Neuronal stem cell (in vitro differentiated cells): ENCODE measurements at places on chromosomes 4 and X.
A peak's percentile ranks its signal among the peaks of the same experiment; 100 is the strongest.

- no peaks in the 10 kb centered on the region for H3K27me3 ChIP-seq
- peaks cover 97% of the 10 kb centered on the region for H3K36me3 ChIP-seq
- peak; percentile 85 for DNase-seq
- H3K27ac ChIP-seq = peak overlapping the region; percentile 75
- no peaks in the 10 kb centered on the region for H3K4me1 ChIP-seq
- H3K4me3 ChIP-seq = no peak overlapping the region
Observed at GRCh38 chr4:128863312-128864075, 54.0 kb downstream of the JADE1 start.

DNA sequence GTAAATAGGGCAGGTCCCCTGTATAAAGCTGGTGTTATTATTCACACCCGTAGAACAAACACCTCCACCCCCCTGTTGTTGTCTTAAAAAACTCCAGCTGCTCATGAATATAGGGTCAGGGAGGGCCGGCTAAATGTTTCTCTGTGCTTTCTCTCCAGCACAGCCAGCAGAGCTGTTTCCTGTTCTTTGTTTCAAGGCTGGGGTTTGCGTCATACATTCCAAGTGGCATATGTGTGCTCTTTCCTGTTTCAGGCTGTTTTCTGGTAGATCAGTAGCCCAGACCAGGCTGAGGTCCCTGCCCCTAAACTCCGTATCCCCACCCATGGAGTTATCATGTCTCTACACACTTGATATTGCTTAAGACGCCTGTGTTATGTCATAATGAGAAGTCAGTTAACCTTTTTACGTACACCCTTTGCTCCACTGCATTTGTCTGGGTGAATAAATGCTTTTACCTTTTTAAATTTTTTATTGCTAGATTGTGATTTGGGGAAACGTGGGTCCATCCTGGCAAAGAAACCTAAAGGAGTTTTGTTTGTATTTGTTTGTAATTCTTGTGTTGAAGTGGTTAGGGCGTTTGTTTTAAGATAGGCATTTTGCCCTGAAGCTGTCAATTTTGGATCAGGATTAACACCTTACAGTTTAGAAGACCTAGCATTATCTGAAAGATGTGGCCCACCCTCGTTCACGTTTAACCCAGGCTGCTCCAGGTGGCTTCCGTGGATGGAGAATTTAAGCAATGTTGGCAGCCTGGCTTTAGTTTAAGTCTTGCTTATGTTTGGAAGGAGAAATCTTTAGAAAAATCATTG, 3.3 kb downstream of the KLF3 start:
- H3K27me3 ChIP-seq = no peaks in the 10 kb centered on the region
- peaks cover 22% of the 10 kb centered on the region for H3K4me1 ChIP-seq
- H3K36me3 ChIP-seq = peaks cover 15% of the 10 kb centered on the region
- peak overlapping the region; percentile 73 for H3K27ac ChIP-seq

GRCh38 chr4:78829296-78829695, 53.1 kb downstream of the BMP2K start:
- H3K27me3 ChIP-seq = no peaks in the 10 kb centered on the region
- H3K4me1 ChIP-seq = no peaks in the 10 kb centered on the region
- no peak overlapping the region for H3K4me3 ChIP-seq
- peaks cover 65% of the 10 kb centered on the region for H3K36me3 ChIP-seq
- DNase-seq = no peak

- no peak overlapping the region for H3K27ac ChIP-seq
- no peak for DNase-seq
- no peaks in the 10 kb centered on the region for H3K36me3 ChIP-seq
- no peaks in the 10 kb centered on the region for H3K27me3 ChIP-seq
- no peak overlapping the region for H3K4me3 ChIP-seq
Observed at GRCh38 chr4:186078981-186079638, 10.2 kb downstream of the TLR3 start.

GRCh38 chrX:22527302-22527701, 254.6 kb downstream of the CBLL2 start:
- no peaks in the 10 kb centered on the region for H3K36me3 ChIP-seq
- no peak overlapping the region for H3K4me3 ChIP-seq
- H3K27me3 ChIP-seq = no peaks in the 10 kb centered on the region
- DNase-seq = no peak
- H3K4me1 ChIP-seq = no peaks in the 10 kb centered on the region

DNA sequence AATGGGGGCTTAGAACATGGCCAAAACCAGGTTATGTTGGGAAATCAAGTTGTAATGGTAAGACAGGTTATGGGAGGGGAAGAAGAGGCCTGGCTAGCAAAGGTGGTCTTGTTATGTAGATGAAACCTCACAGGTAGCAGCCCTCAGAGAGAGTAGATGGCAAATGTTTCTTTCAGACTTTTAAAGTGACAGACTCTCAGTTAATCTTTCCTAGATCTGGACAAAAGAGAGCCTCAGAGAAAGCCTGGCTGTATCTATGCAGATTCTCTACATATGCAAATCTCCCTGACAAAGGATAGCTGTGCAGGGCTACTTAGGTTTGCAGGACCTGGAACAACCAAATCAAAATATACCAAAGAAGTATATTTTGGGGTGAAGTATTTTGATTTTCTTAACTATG, 284.1 kb upstream of the AMOT start:
- H3K36me3 ChIP-seq = no peaks in the 10 kb centered on the region
- H3K27me3 ChIP-seq = no peaks in the 10 kb centered on the region
- H3K27ac ChIP-seq = no peak overlapping the region

DNA sequence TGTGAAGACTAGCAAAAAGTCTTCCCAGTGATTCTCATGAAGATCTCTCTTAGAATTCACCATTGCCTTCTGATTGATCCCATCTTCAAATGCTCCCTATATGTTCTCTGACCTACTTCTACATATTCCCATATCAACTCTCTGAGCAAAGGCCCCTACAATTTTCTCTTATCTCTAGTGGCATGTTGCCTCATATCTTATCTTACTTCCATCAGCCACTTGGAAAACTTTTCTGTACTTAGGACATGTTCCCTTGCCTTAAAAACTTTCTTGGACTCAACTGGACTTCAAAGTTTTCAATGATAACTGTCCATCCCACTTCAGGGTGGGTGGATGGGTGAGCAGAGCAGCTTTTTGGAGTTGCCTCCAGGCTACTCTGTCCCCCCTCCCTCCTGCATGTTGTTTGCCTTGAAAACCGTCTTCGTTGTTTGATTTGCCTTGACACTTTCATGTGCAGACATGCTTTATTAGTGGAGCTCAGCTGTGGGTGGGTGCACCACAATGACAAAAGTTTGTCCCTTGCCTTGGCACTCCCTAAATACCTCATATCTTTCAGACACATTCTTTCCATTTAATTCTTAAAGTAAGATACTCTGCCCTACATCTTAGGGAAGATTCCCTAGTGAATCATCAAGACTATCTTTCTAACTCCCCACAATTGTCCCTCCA, 18.3 kb upstream of the USP27X start:
- no peaks in the 10 kb centered on the region for H3K27me3 ChIP-seq
- no peaks in the 10 kb centered on the region for H3K4me1 ChIP-seq
- no peak overlapping the region for H3K27ac ChIP-seq
- H3K4me3 ChIP-seq = no peak overlapping the region
- no peaks in the 10 kb centered on the region for H3K36me3 ChIP-seq

DNA sequence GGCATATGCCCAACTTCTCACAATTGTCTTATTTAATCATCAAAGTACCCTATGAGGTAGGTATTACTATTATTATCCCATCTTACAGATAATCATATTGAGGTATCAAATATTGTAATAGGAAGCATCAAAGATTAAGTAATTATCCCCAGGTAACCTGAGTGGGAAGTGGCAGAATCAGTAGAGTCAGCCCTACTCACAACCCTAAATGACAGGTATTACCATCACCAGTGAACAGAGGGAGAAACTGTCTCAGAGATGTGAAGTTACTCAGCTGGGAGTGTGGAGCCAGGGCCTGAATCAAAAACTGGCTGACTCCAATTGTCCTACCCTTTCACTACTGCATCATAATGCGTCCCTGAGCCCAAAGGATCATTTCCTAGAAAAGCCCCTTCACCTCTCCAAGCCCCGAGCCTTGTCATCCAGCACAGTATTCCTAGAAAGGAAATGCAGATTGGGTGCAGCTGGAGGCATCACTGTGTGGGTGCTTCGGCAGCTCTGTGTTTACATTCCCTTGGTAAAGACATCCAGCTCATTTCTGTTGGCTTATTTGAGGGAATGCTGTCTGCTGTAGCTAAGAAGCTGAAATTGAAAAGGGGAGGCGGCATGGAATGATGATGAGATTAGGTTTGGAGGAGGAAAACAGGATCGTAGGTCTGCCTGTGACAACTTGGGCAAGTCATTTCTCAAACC, 72.8 kb downstream of the DHX15 start:
- no peaks in the 10 kb centered on the region for H3K27me3 ChIP-seq
- DNase-seq = no peak
- H3K4me3 ChIP-seq = no peak overlapping the region
- H3K36me3 ChIP-seq = peaks cover 30% of the 10 kb centered on the region

DNA sequence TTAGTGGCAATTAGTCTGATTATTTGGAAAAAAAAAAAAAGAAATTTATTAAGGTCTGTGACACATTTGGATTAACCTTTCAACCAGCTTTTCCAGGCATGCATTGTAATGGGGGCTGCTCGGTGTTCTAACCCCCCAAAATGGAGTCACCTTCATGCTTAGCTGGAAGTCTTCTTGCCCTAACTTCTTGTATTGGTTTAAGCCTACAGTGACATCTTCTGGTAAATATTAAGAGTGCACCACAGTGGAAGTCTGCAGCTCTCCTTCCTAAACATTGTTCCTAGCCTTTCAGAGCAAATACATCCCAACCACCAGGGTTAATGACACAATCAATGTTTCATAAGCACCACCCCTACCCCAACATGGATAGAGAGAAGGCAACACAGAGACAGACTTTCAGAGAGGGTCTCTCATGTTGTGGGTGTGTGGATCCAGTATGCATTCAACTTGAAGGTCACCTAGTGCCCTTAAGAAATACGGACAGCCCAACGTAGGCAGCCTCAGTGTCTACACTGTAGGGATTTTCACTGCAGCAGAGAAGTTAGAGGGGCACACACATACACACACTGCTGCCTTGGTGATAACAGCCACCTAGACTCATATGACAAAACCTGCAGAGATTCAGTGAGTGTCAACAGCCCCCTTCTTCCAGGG, 142.9 kb upstream of the MBNL3 start:
- no peaks in the 10 kb centered on the region for H3K4me1 ChIP-seq
- H3K27ac ChIP-seq = no peak overlapping the region
- H3K36me3 ChIP-seq = no peaks in the 10 kb centered on the region
- no peak for DNase-seq
- H3K4me3 ChIP-seq = no peak overlapping the region
